ENCODE measurements at places on chromosomes 7 and 10.

GRCh38 chr10:14330388-14331061 is at the start of gene FRMD4A:
TSS of gene FRMD4A (minus strand) at chr10:14330924.
- no peak for DNase-seq

DNA sequence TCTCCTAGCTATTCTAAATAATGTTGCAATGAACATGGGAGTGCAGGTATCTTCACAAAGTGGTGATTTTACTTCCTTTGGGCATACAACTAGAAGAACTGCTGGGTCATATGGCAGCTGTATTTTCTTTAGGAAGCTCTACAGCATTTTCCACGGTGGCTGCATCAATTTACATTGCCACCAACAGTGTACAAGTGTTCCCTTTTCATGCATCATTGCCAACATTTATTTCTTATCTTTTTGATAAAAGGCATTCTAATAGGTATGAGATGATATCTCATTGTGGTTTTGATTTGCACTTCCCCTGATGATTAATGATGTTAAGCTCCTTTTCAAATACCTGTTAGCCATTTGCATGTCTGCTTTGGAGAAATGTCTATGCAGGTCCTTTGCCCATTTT is 52.6 kb downstream of the NT5C2 start:
- no peak for DNase-seq

DNA sequence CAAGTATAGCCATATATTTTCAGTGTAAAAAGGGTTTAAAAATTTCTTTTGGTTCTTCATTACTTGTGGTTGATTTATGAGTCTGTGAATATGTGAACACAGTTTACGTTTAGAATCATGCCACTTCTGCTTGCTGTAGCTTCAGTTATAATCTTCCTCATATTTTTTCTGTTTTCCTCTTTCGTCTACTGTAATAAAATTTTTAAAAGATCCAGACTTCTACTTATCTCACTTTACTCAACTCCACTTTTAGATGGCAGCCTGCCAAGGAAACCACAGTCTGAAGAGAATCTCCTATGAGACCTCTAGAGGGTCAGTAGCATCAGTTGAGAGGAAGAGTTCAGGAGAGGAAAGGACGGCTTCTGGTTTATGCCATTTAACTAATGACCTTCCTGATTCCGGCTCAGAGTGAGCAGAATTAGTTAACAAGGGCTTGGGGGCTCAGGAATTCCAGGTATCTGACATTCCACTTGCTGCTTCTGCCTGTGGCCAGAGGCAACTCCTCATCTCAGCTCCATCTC is 21.4 kb downstream of the CREB5 start:
- DNase-seq, result no peak

GRCh38 chr7:130008941-130009847 is 42.0 kb downstream of the ZC3HC1 start:
- peak; percentile 35 for DNase-seq

GRCh38 chr7:70317356-70317755 is 719.1 kb downstream of the AUTS2 start:
- no peak for DNase-seq

DNA sequence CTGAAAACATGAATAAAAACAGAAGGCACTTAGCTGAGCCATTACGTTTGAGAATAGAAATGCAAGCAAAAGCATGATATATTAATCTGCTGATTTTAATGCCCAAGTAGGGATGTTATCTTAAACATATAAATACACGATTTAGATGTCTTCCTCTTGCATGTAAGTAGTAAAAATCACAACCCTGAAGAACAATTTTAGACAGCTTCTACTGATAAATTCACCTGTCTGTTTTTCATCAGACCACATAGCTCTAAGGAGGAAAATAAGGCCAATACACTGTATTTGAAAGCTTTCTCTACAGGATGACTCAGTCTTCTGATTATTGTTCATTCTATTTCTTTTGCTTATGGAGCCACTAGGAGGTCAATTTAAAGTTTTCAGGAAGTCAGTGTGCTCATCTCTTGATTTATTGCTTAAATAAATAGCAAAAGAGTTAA is 210.9 kb upstream of the CHRM2 start:
- no peak for DNase-seq

DNA sequence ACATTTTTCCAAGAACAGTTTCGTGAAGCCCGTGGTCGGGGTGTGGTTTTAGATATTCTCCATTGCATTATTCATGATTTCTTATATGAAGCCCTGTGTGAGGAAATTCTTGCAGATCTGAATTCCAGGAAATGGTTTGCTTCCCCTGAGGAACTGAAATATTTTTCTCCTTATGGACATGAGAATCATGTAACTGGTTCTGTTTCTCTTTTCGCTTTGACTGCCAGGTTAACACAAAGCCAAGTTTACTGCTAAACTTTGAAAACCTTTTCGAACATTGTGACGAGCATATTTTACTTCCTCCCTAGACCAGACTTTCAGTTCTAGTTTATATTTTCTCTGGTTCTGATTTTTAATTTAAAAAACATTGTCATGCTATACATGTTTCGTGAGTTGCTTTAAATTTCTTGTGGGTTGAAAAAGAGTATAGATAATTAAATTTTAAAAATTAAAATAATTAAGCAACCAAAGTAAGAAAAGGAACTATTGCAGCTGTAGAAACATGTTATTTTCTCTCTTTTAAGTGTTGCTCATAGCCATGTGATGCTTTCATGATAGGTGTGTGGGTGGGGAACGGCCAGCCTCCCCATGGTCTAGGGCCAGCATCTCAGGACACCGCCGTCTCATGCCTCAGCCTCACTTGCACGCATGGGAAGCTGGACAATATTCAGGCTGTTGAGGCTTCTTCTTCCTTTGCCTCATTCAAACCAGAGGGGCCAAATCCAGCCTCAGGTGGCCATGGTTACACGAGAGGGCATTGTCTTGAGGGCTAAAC is 97.1 kb downstream of the CREB5 start:
- DNase-seq, result no peak

DNA sequence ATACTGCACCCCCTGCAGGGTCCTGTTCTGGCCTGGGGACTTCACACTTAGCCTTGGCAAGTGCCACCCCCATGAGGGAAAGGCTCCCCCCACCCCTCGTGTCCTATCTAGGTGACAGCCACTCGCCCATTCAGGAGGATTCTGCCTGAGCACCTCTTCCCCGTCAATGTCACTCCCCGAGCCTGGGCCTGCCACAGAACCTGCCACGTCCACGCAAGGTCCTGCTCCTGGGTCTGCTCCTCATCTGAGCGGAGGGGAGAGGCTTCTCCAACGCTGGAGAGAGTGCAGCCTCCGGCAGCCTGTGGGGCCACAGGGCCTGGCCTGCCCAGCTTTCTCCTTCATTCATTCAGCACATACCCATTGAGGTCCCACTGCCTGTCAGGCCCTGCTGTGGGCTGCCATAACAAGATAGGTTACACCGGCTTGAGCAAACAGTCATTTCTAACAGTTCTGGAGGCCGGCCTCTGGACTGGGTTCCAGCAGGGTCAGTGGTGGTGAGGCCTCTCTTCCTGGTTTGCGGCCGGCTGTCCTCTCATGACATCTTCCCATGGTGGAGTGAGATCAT is 92.0 kb upstream of the RET start:
- no peak for DNase-seq

DNA sequence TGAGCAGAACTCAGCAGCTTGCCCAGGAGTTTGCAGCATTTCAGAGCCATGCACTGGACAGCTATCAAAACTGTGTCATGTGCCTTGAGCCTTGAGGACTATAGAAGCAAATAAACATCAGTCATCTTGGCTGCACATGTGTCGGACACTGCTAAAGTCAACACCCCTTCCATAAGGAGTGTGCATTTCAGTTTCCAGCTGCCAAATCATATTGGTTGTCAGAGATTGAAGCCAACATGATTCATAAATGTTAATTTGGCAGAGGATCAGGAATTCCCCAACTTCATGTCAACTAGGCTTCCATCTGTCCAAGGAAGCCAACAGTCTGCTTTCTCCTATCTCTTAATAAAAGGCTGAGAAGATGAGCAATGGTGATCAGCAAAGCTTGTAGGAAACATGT is 32.8 kb downstream of the SLC16A12 start:
- no peak for DNase-seq

DNA sequence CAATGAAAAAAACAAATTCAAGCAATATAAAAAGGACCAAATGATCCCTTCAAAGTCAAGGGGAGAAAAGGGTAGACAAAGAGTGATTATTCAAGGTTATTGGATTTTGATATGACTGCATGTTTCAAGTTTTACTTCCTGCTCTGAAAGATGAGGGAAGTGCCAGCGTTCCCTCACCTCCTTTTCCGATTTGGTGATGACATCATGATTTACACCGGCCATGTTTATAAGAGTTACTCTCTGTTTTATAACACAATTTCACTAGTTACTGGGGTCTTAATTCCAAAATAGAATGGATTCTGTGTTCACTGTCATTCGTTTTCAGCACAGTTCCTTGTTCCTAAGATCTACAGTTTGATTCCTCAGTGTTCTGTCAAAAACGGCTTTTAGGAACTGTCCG is 60.5 kb upstream of the CPXM2 start:
- no peak for DNase-seq

DNA sequence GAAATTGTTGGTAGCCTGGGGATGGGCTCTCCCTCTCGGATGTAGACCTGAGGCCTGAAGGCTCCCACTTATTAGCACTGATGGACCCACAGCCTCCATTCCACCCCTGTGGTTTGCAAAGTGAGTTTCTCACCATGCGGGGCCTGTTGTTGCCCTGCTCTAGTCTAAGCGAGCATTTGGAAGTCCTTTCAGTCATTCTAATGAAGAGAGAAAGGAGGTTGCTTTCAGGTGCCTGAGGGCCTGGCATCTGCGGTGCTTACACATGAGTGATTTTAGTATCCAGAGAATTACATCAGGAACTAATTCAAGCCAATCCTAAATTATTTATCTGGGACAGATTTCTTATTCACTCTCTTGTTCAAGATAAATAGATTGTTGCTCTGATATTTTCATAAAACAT is 61.6 kb downstream of the NAMPT start:
- DNase-seq, result no peak

DNA sequence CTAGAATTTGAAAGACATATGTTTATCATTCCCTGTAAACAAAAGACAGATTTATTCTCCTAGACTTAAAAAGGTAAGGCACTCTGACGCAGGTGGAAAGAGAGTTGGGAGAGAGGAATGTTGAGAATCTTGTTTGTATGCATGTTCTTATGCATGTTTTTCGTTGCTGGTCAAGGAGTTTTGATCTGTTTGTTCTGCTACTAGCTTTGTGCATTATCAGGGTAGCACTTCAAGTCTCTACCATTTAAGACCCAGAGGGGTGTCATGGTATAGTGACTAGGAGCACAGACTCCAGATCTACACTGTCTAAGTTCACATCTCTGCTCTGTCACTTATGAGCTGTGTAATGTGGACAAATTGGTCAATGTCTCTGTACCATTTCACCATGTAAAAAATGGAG is 200.2 kb upstream of the FZD1 start:
- DNase-seq, result no peak

DNA sequence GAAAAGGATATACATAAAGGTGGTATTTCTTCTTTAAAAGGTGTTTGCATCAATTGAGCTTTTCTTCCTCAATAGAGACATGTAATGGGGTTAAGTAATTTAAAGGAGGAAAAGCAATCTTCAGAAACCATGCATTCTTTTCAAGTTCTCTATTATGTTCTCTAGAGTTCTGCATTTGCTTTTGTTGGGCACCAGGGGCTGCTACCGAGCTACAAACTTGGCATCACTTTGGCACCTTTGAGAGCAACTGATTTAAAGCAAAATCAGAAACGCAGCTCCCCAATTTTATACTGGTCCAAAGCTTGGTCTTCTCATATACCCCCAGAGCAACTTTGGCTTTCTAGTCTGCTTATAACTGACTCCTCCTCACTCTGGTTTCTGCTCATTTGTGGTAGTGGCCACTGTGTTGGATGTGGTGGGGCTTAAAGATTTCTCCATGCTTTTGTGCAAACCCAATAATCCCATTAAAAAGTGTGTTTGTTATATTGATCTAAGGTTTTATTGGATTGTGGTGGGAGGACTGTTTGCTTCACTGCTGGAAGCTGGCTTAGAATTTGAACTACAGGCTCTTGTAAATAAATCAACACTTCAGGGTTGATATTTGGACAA is 712.1 kb downstream of the PHTF2 start:
- DNase-seq, result no peak

All from NCI-H2107 (cell line).